Glutamatergic neuron (in vitro differentiated cells): ENCODE measurements at places on chromosomes 4 and X. TPM values are rescaled to one million over a fixed set of nuclear protein-coding genes. Genes with fewer than 3 reads are reported as not detected.

ATP2B3 gene
- total RNA-seq: 68.0 TPM

RPA4 gene
- not detected for total RNA-seq

CXCL13 gene
- total RNA-seq: not detected

DNA sequence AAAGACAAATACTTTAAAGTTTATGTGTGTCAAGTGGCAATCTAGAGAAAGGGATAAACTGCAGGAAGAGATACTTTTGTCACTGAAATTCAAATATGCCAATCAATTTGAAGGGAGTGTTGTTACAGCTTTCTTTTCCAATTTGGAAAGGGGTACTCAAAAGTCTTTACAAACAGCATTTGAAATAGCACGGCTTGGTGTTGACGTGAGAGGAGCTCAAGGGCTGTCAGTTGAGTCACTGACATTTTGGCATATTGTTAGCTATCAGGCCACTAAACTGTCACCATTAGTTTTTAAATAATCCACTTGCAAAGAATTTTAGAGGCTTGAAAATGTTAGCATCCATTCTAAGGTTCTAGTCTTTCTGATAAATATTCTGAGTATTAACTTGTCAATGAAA lies 698.4 kb downstream of the IL1RAPL1 start:
- H3K27me3 ChIP-seq: no peaks in the 10 kb centered on the region
- H3K4me3 ChIP-seq: no peak overlapping the region
- DNase-seq: no peak
- H3K4me1 ChIP-seq: no peaks in the 10 kb centered on the region

- peaks cover 2% of the 10 kb centered on the region for H3K27me3 ChIP-seq
- H3K4me3 ChIP-seq: no peak overlapping the region
- peaks cover 13% of the 10 kb centered on the region for H3K4me1 ChIP-seq
- no peaks in the 10 kb centered on the region for H3K36me3 ChIP-seq
Measured at GRCh38 chrX:49992853-49993252, 70.5 kb downstream of the CLCN5 start.

GRCh38 chr4:150234246-150234645 lies 156.0 kb downstream of the DCLK2 start:
- H3K36me3 ChIP-seq: peaks cover 10% of the 10 kb centered on the region
- H3K4me3 ChIP-seq: no peak overlapping the region
- no peak overlapping the region for H3K27ac ChIP-seq
- H3K4me1 ChIP-seq: peaks cover 27% of the 10 kb centered on the region
- DNase-seq: no peak

- H3K27me3 ChIP-seq: no peaks in the 10 kb centered on the region
- no peaks in the 10 kb centered on the region for H3K4me1 ChIP-seq
- no peak for DNase-seq
- H3K4me3 ChIP-seq: no peak overlapping the region
- H3K36me3 ChIP-seq: no peaks in the 10 kb centered on the region
Measured at GRCh38 chr4:102061133-102061532, 270.6 kb downstream of the BANK1 start.

- H3K36me3 ChIP-seq: no peaks in the 10 kb centered on the region
- H3K4me1 ChIP-seq: no peaks in the 10 kb centered on the region
- no peak overlapping the region for H3K27ac ChIP-seq
- H3K27me3 ChIP-seq: no peaks in the 10 kb centered on the region
- DNase-seq: no peak
Measured at GRCh38 chrX:7059214-7059838, 88.2 kb upstream of the STS start.

DNA sequence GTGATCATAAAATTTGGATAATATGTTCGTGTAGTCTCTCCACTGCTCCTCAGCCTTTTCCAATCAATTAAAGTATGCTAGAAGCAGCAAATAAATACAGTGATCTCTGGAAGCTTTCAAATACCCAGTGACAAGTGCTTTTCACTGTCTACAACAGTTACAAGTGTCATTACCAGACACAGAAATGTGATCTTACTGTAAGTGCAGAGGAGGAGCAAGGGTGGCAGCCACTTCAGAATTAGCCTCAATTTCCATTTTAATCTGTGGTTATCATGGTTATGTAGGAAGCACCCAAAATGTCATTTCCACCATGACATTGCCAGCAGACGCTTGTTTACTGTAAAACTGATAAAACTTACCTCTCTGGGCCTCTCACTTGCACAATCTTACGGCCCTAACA lies 133.9 kb upstream of the ADAMTS3 start:
- no peak overlapping the region for H3K4me3 ChIP-seq
- no peak for DNase-seq
- no peaks in the 10 kb centered on the region for H3K4me1 ChIP-seq
- H3K27me3 ChIP-seq: no peaks in the 10 kb centered on the region

GRCh38 chr4:112518675-112519074 lies 2.7 kb upstream of the NEUROG2 start:
- H3K36me3 ChIP-seq: peaks cover 10% of the 10 kb centered on the region
- no peak overlapping the region for H3K27ac ChIP-seq
- H3K4me1 ChIP-seq: peaks cover 32% of the 10 kb centered on the region
- no peak for DNase-seq

- no peak overlapping the region for H3K4me3 ChIP-seq
- H3K27me3 ChIP-seq: no peaks in the 10 kb centered on the region
- DNase-seq: no peak
- H3K4me1 ChIP-seq: no peaks in the 10 kb centered on the region
Measured at GRCh38 chr4:180234730-180235129, 2008.5 kb upstream of the TENM3 start.

DNA sequence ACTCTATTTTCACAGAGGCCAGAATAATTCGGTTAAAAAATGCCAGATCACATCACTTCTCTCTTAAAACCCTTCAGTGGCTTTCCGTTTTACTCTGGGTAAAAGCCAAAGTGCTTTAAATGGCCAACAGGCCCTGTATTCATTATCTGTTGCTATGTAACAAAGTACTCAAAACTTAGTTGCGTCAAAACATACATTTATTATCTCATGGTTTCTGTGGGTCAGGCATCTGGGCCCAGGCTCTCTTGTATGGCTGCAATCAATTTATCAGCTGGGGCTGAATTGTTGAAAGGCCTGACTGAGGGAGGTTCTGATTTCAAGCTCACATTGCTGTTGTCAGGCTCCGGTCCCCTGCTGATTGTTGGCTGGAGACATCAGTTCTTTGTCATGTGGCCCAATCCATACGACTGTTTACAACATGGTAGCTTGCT lies 72.7 kb upstream of the H2AZ1 start:
- no peaks in the 10 kb centered on the region for H3K36me3 ChIP-seq
- H3K4me3 ChIP-seq: no peak overlapping the region
- H3K4me1 ChIP-seq: no peaks in the 10 kb centered on the region
- H3K27ac ChIP-seq: no peak overlapping the region

GRCh38 chr4:6748286-6748685 lies 32.3 kb downstream of the BLOC1S4 start:
- no peaks in the 10 kb centered on the region for H3K36me3 ChIP-seq
- no peak for DNase-seq
- H3K27me3 ChIP-seq: no peaks in the 10 kb centered on the region
